ENCODE measurements at places on chromosomes 16 and 17. TPM values are rescaled to one million over a fixed set of nuclear protein-coding genes. Genes with fewer than 3 reads are reported as not detected.
A peak's percentile ranks its signal among the peaks of the same experiment; 100 is the strongest.

GRCh38 chr17:79890706-79891105 is 51.5 kb upstream of the CBX4 start:
- no peak for DNase-seq

The NPIPB5 gene
- 329 TPM for total RNA-seq

The GINS3 gene
- total RNA-seq, result 7.4 TPM

The SSTR5 gene
- total RNA-seq, result 0.98 TPM

The MYH10 gene
- 34.9 TPM for total RNA-seq

DNA sequence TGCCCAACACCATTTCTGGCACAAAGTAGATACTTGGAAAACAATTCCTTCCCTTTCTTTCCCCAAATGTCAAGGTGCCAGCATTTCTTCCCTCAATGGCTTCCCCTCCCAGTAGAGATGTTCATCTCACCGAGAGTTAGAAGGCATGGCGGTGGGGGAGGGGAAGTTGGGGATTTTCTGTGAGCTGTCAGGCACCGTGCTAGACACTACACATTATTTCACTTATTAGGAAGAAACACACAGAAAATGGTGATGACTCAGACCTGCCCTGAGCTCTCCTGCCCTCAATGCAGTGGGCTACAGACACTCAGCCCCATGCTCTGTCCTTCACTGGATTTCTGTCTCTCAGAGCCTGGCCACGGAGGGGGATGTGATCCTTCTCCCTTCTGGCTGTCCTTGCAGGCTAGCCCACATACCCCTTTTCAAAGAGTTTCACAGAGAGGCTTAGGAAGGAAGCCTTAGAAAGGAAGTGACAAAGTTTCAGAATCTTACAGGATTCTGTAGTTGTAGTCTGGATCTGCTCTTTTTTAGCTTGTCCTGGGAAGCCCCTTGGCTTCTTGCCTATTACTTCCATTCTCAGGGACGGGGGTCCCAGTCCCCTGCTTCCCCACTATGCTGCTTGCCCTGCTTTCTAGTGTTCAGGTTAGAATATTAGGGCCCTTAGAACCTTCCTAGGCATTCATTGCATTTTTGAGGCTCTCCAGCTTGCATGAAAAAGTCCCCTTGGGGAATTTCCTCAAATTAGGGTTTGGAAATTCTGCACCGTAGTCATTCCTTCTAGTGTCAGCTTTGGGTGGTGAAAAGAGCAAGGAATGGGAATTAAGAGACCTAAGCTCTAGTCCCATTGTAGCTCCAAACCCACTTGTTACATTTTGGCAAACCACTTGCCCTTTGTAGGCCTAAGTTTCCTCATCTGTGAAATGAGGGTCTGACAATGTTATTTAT is 12.2 kb upstream of the CCL5 start:
- no peak for DNase-seq

The SLC5A2 gene
- not detected for total RNA-seq

GRCh38 chr16:3490911-3491629 is 4.2 kb downstream of the C16orf90 start:
- DNase-seq, result no peak

- no peak for DNase-seq
Observed at GRCh38 chr17:82737967-82738877, 2.8 kb downstream of the FN3K start.

DNA sequence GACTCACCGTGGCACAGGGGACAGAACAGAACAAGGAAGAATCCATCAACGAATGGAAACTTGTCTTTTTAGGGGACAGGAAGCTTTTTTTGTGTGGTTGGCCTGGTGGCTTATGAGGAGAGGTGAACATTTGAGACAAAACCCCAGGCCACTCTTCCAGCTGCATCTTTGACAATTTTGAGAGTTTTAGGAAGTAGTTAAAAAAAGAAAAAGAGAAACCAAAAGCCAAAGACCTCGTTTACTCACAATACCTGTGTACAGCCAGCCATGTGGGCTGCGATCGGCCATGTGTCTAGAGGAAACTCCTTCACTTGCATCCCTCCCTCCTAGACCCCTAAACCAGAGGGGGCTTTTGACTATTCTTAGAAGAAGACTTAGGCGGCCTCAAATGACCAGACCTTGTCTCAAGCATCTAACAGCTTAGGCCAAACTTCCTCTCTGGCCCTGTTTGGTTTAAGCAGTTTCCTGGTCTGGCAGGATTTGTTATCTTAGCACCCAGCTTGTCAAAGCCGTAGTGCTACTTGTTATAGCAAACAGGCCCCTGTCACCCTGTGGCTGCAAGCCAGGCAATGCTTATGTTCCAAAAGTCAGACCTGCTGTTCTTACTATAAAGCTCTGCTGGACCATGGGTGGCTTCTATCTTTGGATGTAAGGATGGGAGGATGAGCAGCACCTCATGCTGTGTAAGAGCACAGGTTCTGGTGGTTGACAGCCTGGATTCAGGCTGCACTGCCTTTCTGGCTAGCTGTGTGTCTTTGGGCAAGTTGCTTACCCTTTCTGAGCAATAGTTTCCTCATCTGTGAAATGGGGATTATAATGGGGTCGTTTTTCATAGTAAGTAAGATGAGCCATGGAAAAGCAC is 17.7 kb downstream of the KSR1 start:
- DNase-seq, result no peak

GRCh38 chr17:45060382-45060796 is 728 bp upstream of the NMT1 start:
- no peak for DNase-seq

GRCh38 chr16:47995354-47995753 is 160.4 kb downstream of the ABCC12 start:
- DNase-seq, result peak; percentile 77

GRCh38 chr16:88988980-88989811 is 12.2 kb upstream of the CBFA2T3 start:
- DNase-seq, result no peak

- no peak for DNase-seq
Observed at GRCh38 chr16:14302399-14303181, 231.5 kb downstream of the MRTFB start.

DNA sequence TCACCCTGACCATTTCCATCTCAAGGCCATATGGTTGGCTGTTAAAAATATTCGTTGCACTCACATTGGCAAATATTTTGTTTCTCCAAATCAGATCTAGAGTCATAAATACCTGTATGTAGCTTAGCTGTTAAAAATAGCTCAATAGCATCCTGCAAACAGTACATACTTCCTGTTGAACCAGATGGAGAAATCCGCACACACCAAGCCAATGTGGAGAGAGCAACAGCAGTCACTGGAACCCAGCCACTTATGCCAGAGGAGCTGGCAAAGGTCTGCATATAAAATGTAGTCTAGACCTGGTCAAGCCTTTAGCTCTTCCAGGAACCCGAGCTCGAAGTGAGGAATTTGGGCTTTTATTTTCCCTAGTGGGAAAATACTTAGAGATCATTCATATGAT is 146.4 kb upstream of the KCNJ16 start:
- DNase-seq, result no peak

- no peak for DNase-seq
Observed at GRCh38 chr17:74512624-74513091, 18.6 kb downstream of the CD300LB start.

The MLKL gene
- total RNA-seq, result 40.0 TPM

DNA sequence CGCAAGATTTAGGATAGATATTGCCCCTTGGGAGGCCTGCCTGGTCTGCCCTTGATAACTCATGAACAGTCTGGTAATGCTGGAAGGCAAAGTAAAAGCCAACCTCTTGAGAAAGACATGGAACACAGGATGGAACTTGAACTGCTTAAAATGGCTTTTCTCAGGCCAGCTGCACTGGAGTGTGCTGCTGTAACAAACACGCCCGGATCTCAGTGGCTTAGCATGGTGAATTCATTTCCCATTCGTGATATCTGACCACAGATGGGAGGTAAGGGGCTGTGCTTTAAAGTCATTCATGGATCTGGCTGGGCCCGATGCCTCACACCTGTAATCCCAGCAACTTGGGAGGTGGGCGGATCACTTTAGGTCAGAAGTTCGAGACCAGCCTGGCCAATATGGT is 113.2 kb downstream of the WWOX start:
- DNase-seq, result no peak

The PRAC1 gene
- 9.6 TPM for total RNA-seq

GRCh38 chr16:64540434-64540833 is 581.4 kb downstream of the CDH11 start:
- no peak for DNase-seq

DNA sequence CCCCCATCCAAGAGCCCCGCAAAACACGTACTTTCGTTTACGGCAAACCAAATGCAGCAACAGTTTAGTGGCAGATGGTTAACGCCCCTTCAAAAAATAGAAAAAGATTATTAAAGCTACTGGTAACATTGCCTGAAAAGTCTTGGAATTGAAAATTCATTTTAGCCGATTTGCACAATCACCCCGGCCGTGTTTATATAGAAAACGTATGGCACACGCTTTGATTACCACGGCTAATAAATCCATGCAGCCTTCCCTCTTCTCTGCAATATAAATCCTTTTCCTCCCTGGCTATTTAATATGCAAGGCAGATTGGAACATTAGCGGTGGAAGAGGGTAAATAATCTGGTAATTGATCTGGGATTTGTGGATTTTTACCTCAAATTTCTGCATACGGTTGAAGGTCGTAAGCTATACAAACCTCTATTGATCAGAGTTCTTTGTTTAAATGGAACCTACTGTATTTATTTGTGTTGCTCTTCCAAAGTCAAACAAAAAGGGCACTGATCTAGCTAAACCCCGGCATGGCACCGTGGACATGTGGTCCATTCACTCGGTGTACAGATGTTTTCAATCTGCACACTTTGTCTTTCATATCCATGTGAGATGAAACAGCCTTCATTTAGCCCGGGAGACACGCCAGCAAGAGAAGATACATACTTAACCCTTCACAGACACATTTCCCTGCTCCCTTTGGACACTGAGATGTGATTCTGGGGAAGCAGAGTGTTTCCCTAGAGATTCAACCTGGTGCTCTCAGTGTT is 238.1 kb upstream of the MAF start:
- no peak for DNase-seq

DNA sequence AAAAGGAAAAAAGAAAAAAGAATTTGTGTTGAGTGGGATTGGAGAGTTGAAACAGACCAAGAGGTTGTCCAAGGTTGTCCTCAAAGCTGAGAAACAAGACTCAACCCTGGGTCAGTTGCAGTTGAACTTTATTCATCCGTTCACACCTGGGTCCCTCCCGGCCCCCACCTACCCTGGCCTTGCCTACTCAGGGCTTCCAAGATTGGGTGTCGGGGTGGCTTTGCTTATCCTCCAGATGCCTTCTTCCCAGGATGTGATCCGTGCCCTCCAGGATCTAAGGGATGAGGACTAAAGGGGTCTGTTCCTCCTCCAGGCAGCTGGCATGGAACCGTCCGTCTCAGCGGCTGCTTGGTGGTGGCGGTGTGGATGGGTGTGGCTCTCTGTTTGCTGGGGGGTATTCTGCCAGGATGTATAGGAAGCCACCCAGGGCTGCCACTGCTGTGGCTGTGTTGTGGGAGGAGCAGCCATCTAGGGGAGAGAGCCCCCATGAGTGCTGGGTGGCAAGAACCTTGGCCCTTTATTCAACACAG is 10.3 kb upstream of the NAGPA start:
- no peak for DNase-seq

DNA sequence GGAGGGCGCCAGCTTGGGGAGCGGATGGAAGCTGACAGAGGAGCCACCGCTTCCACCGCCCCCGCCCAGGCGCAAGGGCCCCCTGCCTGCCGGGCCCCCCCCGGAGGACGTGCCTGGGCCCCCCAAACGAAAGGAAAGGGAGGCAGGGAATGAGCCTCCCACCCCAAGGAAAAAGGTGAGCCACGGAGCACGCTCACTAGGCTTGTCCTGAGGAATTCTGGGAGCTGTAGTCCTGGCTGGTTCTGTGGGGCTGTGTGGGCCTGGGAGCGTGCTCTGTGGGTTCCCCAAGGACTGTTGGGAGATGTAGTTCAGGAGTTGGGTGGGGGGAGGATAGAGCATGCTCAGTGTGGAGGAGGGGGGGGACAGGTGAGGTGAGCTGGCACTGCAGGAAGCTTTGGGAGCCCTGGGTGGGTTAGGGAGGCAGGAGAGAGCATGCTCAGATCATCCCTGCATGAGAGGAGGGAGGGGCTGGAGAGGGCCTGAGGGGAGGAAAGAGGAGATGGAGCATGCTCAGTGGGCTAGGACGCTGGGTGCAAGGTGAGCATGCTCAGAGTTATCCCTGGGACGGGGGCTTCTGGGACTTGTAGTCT is 4.5 kb downstream of the FBXL19 start:
- no peak for DNase-seq

DNA sequence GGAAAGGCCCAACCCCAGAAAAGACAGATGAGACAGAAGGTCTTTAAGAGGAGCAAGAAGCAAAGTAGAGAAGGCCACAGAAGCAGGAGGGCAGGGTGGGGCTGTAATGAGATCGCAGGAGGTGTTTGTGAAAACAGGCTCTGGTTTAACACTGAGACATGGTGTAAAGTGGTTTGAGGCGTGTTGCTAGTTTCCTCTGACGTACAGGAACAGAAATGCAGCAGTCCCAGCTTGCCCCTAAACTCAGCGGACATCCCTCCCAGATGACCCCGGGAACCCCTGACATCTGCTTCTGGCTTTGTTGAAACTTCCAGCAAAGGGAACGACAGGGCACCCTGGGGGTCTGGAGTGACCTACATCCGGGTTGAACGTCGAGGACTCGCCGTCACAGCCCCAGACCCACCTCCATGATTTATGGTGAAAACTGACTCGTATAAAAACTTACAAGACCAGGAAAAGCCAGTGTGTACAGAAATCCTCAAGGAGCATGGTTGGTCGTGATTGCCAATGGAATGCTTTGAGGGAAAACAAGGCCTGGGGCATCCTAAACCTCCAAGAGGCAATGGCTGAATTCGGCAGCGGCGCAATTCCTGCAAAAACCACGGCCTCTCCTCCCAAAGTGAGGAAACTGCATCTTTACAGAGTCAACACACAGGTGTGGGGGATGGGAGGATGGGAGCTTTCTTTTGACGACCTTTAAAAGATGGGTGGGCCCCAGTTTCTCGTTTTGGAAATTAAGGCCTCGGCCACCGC is 25.8 kb downstream of the LITAF start:
- DNase-seq, result no peak

GRCh38 chr17:81916234-81917001 is 1.6 kb downstream of the SIRT7 start:
- DNase-seq, result no peak

DNA sequence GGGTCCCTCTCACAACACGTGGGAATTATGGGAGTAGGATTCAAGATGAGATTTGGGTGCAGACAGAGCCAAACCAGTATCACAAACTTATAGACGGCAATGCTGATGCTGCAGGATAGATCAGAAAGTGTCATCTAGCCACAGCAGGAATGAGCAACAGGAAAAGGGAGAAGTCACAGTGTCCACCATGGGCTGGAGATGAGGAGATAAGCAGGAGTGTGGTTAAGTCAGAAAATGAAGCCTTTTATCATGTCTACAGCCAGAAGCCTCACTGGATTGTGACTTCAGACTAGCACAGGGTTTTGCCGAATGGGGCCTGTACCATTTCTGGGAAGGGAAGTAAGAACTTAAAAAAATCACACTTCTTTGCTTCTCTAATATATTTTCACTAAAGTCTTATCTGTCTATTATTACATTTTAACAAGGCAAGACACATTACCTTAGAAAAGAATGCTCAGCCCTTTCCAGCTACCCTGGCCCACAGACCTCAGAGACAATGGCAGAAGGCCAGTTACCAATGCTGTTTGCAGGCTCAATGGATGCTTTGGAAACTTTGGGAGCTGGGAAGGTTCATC is 490.2 kb upstream of the SALL1 start:
- no peak for DNase-seq

The FOXC2 gene
- 2.7 TPM for total RNA-seq

- no peak for DNase-seq
Observed at GRCh38 chr16:23969468-23970297, 133.9 kb downstream of the PRKCB start.

The CCDC182 gene
- not detected for total RNA-seq

- DNase-seq, result no peak
Observed at GRCh38 chr16:4687416-4687815, 5.9 kb upstream of the NUDT16L1 start.
